ENCODE measurements at places on chromosomes 4 and X.

DNA sequence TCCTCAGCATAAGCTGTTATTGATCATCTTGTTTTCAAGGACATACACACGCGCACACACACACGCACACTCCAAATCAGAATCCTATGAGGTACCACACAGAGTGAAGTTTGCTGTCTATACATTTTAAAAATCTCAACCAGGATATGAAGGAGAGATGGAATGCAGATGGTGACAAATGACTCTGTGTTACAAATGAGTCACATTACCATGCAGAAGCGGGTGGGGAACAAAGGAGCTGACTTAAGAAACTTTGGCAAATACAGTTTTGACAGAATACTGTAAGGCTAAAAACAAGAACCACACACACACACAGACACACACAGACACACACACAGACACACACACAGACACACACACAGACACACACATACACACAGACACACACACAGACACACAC, 81.7 kb downstream of the RELL1 start:
- DNase-seq = no peak

DNA sequence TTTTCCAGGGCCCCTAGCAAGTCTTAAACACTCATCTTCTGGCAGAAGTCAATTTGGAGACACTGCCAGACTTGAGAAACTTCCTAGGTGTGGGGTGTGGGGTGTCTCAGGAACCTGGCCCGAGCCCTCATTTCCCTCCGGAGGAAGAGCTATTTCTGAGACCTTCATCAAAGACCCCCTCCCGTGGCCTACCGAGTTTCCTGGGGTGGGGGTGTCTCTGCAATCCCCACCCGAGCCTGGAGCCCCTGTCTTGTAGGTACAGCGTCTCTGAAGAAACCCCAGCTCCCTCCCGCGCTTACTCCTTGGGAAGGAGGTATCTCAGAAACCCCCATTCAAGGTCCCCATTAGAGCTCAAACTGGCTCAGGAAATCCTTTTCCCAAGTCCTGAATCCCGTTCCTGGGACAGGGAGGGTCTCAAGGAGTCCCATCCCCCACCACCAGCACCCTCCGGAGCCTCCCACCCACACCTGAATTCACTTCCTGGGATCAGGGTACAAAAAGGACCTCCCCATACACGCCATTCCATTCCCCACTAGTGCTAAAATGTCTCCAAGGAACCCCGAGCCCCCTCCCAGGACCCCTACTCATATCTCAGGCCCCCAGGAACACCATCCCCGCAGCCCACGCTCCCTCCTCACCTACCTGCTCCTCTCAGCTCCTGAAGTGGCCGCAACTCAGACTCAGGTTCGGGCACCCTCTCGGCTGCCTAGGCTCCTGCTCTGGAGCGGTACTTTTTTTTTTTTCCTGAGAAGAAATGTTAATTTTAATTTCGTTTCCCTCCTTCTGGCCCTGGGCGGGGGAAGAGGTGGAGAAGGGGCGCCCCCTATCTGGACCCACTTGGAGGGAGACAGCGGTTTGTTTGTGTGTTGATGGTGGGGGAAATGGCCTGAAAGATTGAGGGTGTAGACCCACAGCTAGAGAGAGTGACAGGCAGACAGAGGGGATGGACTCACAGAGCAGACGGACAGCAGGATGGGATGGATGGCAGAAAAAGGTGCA, 1.1 kb downstream of the SLC38A5 start:
- no peak for DNase-seq

DNA sequence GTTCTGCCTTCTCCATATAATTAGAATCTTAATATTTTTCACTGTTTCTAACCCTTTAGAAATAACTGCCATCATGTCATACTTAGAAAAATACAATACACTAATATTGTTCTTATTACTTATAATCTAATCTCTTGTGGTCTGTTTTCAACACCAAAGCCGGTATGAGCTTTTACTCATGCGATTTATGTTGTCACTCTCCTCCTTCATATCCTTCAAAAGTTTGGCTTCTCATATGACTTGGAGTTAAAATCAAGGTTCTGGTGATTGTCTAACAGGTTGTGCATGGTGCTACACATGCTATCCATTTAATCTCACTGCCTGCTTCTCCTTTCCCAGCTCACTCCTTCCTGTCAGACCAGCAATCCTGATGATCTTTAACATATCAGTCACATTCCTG, 1392.9 kb downstream of the ARAP2 start:
- no peak for DNase-seq

GRCh38 chr4:188287169-188287894, 148.1 kb downstream of the TRIML1 start:
- DNase-seq = no peak

- DNase-seq = peak; percentile 75
These were observed 67.7 kb downstream of the MID1IP1 start for GRCh38 chrX:38868941-38869401.

DNA sequence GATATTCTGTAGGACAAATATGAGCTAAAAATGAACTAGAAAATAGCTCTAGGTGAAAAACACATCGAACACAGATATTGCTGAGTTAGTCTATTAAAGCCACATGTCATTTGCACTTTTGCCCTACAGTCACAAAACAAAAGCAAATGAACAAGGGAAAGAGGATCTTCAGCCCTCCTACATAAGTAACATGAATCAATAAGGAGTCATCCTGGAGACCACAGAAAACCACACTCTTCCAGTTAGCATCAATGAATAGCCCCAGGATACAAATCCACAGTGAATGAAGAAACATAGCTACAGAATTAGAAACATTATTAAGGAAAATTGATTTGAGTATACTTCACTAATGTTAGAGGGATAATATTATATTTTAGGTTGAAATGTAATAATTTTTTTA, 311.4 kb downstream of the MAPK10 start:
- DNase-seq = no peak

DNA sequence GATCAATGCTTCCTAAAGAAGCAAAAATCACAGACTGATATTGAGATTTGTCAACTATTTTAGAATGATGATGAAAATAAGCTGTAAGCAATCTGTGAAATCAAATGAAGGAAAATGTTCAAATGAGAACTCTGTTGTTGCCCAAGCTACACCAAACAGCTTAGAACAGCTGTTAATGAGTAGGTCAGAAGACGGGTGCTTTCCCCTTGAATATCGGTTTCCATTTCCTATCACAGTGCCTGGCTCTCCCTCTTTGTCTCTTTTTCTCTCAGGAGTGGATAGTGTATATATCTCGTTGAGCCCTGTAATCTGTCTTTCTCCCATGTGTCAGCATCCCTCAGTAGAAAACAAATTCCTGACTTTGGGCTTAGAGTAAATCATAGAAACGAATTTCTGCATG, 1592.9 kb upstream of the TENM3 start:
- DNase-seq = no peak

DNA sequence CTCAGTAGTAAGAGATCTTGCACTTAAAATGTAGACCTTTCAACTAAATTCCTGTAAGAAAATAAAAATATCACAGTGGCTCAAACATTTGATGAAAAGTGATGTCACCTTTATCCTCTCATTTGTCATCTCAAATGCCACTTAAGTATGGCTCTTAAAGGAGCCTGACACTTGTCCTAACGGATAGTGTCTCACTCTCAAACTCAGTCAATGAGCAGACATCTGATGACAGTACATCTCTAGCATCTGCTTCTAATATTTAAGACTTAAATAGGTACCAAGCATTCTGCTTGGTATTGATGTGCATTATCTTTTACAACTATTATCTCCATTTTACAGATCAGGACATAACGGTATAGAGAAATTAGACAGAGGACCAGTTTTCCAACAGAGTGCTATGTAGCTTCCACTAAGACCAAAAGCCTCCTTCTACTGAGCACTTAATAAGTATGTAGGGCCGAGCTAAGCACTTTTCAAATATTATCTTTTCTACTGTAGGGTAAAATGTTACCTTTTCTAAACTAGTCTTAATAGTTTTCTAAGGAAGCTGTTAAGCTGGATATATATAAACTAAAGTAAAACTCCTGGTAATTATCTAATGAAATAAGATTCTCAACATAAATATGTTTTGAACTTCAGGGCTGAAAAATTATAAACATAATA, 110.2 kb downstream of the PDE5A start:
- DNase-seq = no peak

DNA sequence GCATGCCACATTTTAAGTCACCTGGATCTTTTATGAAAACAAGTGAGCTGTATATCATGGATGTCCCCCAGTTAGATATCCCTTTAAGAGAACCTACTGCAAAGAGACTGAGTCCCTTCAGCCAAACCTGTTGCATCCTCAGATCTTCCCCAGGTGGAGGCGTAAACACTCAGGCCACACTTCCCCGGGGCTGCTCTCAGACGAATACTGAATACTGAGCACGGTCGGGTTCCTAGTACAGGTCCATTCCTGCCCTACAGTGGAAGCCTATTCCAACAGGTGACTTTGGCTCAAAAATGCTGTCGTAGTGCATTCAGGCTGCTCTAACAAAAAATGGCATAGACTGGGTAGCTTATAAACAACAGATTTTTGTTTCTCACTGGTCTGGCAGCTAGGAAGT, 320.2 kb upstream of the CLNK start:
- DNase-seq = no peak

DNA sequence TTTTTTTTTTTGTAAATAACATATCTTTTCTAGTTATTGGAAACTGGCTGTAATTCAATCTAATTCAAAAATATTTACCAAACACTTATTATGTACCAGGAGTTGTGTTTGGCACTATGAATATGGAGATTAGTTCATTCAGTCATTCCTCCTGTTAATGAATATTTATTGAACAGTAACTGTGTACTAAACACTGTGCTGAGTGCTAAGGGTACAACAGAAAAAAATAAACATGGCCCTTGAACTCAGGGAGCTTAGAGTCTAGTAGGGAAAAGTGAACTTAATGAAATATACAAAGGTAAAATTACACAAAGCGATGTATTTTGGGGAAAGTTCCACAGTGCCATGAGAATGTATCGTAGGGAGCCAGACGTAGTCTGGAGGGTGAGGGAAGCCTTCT, 87.1 kb downstream of the STK32B start:
- no peak for DNase-seq

GRCh38 chrX:118249146-118249545, 96.8 kb upstream of the WDR44 start:
- DNase-seq = no peak

- peak; percentile 75 for DNase-seq
These were observed 23.9 kb upstream of the PRDM8 start for GRCh38 chr4:80173401-80173800.

DNA sequence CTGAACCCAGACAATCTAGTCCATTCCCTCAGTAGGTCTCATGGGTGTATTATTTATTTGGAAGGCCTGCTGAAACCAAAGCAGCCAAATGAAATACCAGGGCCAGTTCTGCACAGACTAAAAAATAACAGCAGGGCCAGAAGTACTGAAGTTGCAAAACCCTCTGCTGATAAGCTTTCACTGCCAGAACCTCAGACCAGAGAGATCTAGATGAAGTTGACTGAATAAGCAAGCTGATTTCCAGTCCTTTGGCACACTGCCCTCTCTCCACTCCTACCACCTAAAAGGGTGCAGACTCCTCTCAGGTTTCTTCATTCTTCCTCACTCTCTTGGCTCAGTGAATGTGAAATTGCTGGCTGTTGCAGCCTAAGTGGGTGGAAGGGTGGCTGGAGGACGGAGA, 276.7 kb upstream of the KLF3 start:
- DNase-seq = peak; percentile 47

DNA sequence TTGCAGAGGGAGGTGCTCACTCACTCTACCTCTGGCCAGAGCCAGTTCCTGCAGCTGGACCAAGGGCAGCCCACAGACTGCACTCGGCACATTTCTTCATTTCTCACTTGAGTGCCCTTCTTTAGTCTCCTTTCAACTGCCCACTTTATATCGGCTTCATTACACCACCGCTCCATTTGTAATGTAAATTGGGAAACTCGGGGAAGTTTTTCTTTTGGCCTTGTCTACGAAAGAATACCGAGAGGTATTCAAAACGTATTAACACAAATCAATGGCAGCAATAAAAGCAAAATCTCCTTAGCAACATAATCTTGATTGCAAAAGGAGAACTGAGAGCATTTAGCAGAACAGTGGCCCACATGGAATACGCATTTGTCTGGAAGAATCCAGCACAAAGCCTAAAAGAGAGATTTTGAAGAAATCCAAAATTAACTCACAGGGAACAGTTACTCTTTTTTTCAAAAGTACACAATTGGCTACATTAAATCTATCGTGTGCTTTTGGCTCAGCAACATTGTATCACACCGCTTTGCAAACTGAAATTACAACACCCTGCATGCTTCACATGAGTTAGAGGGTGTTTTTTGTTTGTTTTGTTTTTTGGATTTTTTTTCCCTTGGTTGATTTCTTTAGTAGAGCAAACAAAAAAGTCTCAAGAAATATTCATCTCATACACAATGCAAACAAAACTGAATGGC, 62.6 kb downstream of the CHIC2 start:
- DNase-seq = no peak

DNA sequence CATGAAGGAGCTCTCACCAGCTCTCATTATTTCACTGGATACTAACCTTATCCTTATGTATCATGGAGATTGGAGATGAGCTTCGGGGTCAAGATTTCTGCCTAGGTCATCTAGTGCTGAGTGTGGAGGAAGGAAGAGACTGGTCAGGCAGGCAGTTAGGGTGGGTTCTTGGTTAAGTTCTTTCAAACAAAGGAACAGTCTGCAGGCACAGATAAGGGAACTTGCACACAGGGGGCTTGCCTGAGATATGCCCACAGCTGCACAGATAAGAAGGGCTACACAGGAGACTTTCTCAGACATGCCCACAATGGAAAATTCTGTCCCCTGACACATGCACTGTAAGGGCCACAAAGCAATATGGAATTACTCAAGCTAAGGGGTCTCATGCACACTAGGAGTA, 904.1 kb downstream of the NLGN4X start:
- DNase-seq = no peak

DNA sequence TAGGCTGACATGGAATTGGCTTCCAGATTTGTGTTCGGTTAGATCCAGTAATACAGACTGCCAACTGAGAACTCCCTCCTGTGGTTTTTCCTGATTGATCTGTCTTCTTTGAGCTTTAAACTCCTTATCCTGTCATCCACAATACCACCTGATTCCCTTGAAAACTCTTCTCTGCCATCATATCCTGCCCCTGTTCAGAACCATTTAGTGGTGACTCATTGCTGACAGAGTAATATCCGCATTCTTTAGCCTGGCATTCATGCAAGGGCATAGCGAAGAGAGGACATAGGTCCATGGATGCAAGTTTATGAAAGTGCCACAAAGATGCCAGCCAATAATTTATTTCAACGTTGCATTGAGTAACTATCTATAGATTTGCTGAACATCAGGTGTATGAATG, 76.6 kb downstream of the ITIH6 start:
- DNase-seq = no peak
